ENCODE measurements at places on chromosomes 13 and 19.

- DNase-seq, result no peak
These were observed 894.3 kb upstream of the SLITRK1 start for GRCh38 chr13:84776593-84776992.

- DNase-seq, result no peak
These were observed 8.3 kb upstream of the ONECUT3 start for GRCh38 chr19:1744822-1745563.

DNA sequence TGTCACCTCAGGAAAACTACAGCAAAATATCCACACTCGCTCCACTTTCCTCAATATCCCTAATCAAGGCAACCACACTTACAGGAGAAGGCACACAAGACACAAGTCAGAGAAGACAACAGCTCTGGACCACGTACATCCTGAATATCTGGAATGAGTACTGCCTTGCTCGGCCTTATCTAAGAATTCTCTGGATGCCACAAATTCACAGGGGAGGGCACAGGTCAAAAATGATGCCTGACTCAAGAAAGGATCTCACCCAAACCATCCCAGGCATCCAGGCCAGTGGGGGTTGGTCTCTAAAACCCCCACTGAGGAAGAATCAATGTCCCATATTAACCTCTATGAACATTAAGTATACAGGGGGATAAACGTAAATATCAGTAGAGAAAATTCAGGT lies 29.9 kb downstream of the ATP7B start:
- no peak for DNase-seq

DNA sequence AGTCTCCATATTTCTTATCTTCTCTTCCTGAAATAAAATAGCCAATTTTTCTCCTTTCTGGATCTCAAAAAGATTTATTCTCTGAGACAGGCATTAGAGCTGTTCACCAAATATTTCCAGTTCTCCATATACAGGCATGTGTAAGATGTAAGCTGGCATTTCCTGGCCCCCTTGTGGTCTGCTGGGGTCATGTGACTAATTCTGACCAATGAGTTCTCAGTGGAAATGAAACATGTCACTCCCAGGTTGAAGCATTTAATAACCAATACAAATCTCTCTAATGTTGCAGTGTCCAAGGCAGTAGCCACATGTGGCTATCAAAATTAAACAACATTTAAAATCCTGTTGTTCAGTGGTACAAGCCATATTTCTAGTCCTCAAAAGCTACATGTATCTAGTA lies 14.8 kb upstream of the CACNA1A start:
- no peak for DNase-seq

DNA sequence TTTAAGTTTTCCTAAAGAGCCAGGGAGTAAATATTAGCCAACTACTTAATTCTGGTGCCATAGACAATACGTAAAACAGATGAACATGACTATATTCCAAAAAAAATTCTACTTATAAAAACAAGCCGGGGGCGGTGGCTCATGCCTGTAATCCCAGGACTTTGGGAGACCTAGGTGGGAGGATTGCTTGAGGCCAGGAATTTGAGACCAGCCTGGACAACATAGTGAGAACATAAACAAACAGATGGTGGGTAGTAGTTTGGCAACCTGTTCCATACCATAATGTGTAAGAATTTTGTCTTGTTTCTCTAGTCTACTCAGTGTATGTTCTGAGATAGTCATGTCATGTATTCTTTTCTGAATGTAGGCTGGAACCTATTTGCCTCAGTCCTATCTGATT lies 25.4 kb downstream of the ITM2B start:
- DNase-seq, result no peak

DNA sequence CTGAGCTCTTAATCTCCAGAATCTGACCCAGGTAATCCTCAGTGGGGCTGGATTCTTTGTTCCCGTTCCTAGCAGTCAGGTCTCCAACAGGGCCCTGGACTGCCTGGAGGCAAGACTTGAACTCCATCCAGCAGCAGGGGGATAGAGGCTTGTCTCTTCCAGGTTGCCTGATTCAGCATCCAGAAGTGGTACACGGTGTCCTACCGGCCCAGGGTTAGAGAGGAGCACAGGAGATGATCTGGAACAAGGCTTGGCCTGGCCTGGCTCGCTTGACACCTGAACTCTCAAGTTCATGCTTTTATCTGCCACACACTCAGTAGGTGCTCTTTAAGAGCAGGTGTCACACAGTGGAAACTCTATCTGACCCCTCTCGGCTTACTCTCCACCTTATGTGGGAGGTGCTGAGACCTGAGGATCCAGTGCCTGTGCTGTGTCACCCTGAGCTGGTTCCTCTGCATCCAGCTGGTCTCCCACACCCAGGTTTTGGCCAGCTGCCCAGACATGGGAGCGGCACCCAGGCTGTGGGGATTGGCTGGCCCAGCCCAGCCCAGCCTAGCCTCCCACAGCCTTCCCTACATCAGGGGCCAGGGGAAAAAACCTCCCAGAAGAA lies at the start of gene CYP4F3:
TSS of gene CYP4F3 (plus strand) at position 604 of the 610 bp plus-strand sequence. CDS start 519 bp downstream, outside the sequence.
- peak; percentile 57 for DNase-seq

DNA sequence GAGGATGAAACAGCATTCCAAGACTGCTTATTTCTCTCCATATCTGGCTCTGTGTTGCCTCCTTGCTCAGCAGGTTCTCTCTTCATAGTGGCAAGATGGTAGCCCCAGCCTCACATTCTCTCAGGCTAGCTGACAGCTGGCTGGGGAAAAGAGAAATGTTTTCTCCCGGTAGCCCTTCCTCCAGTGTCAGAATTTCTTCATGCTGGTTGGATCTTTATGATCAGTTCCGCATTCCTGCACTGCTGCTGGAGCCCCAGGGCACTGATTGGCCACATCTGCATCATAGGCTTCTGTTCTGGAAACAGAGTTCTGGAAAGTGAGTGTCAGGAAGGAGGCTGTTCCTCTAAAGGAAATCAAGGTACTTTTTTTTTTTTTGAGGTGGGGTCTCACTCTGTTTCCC lies 24.6 kb downstream of the POP4 start:
- DNase-seq, result no peak

DNA sequence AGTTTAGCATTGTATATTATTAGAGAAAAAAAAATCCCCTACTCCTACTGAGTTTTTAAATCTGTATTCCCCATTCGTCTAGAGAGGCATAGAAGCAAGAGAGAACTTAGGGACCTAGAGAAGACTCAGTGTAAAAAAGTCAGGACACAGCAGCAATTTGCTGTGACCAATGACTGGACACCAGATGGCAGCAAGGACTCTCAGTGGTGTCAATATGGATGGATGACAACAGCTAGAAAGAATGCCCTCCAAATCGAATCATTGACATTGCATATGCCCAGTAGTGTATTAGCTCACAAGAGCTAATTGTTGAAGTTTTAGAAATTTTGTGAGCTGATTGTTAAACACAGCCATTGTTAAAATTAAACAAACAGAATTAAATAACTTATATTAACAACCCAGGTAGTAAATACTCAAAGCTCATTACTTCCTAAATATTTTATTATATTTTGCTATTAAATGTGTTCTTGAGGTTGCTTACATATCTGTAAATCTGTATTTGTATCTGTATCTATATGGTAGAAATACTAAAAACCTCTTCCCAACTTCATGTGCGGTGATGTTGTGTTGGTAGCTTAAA lies 43.9 kb downstream of the SIAH3 start:
- peak; percentile 52 for DNase-seq

DNA sequence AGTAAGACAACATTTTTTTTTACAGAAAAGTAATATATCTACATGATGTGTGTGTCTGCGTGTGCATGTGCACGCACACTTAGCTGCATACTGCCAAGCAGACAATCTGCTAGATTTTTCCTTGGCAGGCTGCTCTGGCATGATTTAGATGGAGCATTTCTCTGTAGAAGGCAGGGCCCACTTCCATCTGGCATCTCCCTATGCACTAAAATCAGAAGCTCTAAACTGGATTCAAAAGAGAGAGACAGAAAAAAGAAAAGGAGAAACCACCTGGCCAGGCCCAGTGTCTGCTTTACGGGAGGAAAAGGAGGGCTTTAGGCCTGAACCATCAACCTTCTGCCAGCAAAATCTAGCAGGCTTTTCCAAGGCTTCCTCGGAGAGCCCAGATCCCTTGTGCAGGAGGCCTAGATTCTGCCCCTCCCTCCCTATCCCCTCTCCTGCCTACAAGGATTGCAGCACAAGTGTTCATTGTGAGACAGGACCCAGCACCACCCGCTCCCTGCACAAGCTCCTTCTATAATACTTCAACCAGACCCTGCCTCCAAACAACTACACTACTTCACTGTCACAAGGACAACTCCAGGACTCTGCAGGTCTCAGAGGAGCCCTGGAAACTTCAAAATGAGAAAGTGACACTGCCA lies 99.3 kb downstream of the DOCK9 start:
- DNase-seq, result no peak

DNA sequence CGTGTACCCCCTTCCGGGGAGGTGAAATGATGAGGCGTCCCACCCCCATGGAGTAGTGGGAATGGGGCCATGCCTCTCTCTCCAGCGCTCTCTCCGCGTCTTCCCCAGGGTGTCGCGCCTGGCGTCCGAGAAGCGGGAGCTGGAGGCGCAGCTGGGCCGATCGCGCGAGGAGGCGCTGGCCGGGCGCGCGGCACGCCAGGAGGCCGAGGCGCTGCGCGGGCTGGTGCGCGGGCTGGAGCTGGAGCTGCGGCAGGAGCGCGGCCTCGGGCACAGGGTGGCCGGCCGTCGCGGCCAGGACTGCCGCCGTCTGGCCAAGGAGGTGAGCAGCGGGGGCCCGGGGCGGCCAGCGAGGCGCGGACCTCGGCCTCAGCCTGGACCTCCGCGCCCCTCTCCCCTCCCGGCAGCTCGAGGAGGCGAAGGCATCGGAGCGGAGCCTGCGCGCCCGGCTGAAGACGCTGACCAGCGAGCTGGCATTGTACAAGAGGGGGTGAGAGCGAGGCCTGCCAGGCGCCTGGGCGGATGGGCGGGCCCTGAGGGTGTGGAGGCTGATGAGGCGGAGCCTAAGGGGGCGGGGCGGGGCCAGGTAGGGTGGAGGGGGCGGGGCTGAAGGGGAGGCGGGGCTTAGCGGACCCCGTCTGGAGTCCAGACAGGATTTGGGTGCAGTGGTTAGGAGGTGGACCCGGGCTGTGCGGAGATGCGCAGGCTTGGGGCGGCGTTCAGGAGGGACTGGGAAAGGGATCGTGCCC lies 7.7 kb downstream of the PGLYRP1 start:
- DNase-seq, result peak; percentile 71

DNA sequence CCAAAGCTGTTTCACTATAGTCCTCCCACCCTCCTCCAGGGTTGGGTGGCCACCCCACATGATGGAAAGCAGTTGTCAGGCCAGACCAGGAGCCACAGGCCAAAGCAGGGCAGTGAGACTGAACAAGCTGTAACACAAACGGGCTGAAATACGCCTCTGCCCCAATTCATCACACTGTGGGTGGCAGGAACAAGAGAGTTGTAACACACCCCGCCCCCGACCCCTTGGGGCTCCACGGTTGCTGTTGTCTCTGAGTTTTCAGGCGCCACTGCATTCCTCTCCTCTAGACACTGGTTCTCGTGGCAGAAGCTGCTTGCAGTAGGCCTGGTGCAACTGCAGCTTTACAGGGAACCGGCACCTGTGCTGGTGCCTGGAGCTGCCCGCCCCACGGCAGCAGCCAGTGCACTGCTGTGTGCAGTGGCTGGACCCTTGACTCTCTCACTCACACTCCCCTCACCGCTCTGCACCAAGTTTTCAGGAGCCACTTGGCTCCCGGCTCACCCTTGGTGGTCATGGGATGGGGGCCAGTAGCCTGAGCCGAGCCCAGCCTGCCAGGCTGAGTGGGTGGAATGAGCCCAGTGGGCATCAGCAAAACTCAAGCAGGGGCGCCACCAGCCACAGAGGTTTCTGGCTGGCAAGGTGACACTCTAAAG lies 1314.5 kb upstream of the MIR17HG start:
- DNase-seq, result no peak

DNA sequence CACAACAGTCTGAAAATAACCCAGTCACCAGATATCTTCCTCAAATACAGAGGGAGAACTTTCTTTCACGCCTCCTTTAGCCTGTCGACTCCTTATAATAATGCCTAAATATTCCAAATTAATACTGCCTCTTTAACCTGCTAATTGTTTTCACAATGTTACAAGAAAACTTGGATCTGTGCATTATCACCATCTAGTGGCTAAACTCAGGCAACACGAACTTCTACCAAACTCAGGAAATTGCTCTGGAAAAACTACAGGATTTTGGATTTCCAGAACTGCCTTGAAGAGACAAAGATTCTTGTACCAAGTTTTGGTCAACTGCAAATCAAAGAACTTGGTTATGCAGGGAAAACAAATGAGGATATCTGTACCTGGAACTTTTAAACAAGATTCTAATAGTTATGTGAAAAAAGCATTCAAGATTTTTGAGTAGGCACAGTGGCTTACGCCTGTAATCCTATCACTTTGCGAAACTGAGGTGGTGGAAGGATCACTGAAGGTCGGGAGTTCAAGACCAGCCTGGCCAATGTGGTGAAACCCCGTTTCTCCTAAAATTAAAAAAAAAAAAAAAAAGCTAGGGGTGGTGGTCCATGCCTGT lies 10.8 kb downstream of the CLN5 start:
- DNase-seq, result no peak

DNA sequence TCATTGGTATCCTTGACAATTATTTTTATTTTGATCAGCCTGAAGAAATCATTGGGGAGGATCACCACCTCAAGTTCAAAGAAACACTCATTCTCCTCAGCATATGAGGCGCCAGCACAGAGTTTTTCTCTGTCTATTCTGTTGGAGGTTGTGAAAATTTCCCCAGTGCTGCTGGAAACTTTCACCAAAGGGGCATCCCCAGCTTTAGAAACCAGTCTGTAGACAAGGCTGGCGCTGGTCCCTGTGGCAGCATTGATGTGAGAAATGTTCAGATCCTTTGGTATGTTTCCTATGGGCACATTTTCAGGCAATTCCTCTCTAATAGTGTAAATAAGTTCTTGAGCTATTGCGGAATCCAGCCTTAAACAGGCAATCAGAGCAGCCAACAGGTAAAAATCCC lies 2.1 kb downstream of the PCDH9 start:
- no peak for DNase-seq

DNA sequence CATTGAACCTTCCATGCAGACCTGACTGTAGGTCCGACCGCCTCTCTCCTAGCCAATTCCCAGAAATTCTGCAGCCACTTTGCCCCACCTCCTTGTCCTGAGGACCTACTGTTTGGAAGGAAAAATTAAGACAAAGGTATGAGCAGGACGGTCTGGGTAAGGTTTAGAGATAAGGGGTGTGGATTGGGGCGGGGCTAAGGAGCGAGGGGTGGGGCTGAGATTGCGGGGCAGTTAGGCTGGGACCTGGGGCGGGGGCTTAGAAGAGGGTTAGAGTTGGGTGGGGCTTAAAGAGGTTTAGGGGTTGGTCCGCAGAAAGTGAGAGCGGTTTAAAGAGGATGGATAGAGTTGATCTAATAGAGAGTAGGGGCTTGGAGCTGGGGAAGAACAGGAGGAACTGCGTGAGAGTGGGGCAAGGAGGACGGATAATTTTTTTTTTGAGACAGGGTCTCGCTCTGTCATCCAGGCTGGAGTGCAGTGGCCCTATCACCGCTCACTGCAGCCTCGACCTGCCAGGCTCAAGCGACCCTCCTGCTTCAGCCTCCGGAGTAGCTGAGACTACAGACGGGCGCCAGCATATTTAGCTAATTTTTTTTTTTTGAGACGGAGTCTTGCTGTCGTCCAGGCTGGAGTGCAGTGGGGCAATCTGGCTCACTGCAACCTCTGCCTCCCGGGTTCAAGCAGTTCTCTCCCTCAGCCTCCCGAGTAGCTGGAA lies 1.7 kb upstream of the ZNF865 start:
- no peak for DNase-seq

Measured in BE2C (cell line).